ENCODE measurements at places on chromosomes 12 and 14. TPM values are rescaled to one million over a fixed set of nuclear protein-coding genes. Genes with fewer than 3 reads are reported as not detected.
A peak's percentile ranks its signal among the peaks of the same experiment; 100 is the strongest.

- DNase-seq, result peak; percentile 16
These were observed 450 bp downstream of the BLTP3B start for GRCh38 chr12:100141998-100142850.

GRCh38 chr12:2390850-2391390 is 338.1 kb downstream of the CACNA1C start:
- DNase-seq, result no peak

DNA sequence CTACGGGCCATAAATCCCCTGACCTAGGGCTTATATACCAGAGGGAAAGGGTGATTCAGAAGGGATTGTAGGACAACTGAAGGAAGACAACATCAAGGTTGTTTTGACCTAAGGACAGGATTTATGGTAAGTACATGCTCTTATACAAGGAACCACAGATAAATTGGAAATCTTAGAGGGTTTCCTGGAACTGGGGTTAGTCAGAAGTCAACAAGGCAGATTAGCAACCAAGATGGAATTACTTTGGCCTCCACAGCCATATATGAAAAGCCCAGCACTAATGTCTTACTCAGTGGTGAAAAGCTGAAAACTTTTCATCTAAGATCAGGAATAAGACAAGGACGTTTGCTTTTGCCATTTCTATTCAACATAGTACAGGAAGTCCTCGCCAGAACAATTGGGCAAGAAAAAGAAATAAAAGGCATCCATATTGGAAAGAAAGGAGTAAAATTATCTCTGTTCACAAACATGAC is 5.4 kb downstream of the TMBIM4 start:
- no peak for DNase-seq

DNA sequence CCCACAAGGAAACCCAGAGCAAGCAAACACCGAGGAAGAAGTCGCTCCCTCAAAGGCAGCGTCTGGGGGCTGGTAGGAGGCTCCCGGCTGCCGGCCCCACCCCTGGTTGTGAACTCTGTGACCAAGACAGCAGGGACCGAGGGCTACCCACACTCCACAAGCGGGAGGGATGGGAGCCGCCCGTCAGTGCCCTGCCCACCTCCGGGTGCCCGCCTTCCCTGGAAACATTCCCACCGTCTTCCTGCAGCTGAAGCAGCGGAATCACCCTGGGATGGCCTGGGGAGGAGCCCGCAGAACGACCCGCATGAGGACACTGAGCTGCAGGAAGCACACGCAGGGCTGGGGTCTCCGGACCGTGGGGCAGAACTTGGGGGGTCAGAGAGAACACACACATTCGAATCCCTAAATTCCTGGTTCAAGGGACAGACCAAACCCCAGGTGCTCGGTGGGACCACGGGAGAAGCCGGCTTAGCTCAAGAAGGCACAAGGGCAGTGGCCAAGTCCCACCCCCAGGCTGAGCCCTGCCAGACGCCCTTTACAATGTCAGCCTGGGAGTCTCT is 33.5 kb upstream of the C14orf180 start:
- no peak for DNase-seq

GRCh38 chr12:54945082-54945481 is 39.5 kb downstream of the TESPA1 start:
- DNase-seq, result no peak

The KLRC3 gene
- total RNA-seq, result 0.30 TPM

Measured in skin of body (tissue), 3 donors.